ENCODE measurements at places on chromosomes 6 and 20.

GRCh38 chr6:170031684-170032121 is 259.2 kb downstream of the DLL1 start:
- DNase-seq, result no peak

DNA sequence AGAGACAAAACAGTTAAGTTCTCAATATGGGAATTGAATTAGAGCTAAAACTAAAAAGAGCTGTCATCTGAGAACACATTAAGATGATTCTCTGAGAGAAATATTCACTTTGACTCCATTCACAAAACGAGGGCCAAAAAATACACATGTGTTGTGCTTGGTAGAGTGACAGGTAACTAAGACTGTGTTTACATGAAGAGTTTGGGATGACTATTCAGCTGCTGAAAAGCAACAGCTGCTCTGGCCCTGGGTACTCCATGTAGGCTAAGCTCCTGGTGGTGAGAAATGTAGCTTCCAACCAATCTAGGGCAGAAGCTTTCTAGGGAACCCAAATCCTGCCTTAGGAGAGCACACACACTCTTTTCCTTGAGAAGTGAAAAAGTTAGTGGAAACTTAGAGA is 184.5 kb downstream of the COL21A1 start:
- DNase-seq, result peak; percentile 96

- peak; percentile 97 for DNase-seq
Measured at GRCh38 chr20:23136893-23137745, 51.0 kb upstream of the CD93 start.

- DNase-seq, result no peak
Measured at GRCh38 chr6:113486199-113486598, 370.9 kb upstream of the MARCKS start.

GRCh38 chr20:20549704-20550103 is 162.7 kb downstream of the RALGAPA2 start:
- peak; percentile 89 for DNase-seq

- DNase-seq, result no peak
Measured at GRCh38 chr6:160005861-160006540, 37.1 kb downstream of the IGF2R start.

DNA sequence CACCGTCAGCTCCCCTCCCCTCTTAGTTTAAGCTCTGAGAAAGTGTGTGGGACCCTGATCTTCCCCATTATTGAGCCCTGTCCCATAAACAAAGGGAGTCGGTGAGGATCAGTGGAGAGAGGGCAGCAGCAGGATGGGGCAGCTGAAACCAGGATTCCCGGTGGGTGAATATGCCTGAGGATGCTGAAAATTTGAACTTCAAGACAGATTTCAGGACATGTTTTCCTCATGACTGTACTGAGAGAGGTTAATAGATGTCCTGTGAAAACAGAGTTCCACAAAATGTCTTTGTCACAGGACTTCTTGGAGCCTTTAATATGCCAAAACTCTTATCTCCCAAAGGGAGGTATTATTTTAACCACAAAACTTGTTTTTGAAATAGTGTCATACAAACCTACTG is 53.5 kb upstream of the SLC22A16 start:
- DNase-seq, result peak; percentile 89

- no peak for DNase-seq
Measured at GRCh38 chr6:138406443-138406842, 2.4 kb downstream of the HEBP2 start.

GRCh38 chr6:150652848-150653613 is 53.3 kb downstream of the PLEKHG1 start:
- DNase-seq, result no peak

DNA sequence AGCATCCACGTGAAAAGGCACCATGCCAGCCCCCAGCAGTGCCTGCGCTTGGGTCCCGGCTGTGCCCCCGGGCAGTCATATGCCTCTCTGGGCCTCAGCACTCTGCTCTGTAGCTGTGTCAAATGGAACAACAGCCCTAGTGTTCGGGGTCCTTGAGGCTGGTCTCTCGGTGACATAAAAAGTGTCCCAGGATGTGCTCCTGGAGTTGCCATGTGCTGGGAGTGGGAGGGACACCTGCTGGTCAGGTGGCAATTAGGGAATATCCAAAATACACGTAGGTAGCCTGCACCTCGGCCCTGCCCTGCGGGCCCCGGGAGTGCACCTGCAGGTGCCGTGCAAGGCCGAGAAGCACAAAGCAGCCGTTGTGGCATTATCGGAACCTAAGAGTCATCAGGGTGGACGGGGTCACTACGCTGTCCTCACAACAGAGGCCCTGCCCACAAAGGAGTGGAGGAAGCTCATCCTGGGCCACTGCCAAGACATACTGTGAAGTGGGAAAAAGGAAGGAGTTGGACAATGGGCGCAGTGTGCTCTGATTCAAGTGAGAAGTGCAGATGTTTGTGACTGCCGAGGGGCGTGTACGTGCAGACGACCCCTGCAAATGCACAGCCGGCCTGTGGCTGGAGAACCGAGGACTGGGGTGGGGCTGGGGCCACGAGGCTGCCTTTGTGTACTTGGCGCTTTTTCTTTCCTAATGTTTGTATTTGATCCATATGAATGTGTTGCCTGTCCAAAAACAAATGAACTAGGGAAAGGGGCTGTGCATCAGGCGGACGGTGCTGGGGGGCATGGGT is 24.6 kb downstream of the SLCO4A1 start:
- no peak for DNase-seq

- DNase-seq, result no peak
Measured at GRCh38 chr6:14258695-14259593, 141.4 kb downstream of the CD83 start.

- no peak for DNase-seq
Measured at GRCh38 chr6:111672761-111673450, 67.2 kb upstream of the TRAF3IP2 start.

GRCh38 chr6:109867970-109868358 is 110.1 kb upstream of the GPR6 start:
- peak; percentile 30 for DNase-seq

GRCh38 chr6:115276881-115277565 is 783.7 kb downstream of the FRK start:
- DNase-seq, result no peak

DNA sequence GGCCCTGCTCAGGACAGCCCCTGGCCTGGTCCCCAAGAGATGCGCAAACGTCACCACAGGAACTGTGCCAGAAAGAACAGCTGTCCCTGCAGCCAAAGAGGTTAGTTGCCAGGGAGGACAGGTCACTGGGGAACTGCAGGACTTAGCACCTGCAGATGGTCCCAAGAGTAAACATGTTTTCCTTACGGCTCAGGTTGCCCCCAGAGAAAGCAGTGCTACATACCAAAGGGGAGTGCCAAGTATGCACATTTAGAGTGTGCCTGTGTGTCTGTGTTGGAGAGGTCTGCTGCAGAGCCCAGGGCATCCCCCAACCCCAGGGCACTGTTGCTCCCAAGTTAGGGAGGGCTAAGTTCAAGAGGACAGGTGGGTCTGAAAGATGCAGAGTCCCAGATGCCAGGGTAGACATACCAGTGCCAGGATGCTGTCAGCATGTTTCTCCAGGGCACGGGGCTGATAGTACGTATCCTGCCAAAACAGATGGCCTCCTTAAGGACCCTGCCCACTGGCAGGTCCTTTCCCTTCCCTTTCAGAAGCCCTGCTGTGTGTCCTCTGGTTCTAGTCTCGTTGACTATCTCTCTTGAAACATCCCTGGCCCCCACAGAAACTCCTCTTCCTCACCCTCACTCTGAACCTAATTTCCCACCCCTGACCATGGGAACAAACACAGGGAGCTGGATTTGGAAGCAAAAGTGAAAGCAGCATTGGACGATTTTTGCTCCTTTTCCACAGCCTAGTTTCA is 1.3 kb downstream of the ABHD16A start:
- DNase-seq, result peak; percentile 63

DNA sequence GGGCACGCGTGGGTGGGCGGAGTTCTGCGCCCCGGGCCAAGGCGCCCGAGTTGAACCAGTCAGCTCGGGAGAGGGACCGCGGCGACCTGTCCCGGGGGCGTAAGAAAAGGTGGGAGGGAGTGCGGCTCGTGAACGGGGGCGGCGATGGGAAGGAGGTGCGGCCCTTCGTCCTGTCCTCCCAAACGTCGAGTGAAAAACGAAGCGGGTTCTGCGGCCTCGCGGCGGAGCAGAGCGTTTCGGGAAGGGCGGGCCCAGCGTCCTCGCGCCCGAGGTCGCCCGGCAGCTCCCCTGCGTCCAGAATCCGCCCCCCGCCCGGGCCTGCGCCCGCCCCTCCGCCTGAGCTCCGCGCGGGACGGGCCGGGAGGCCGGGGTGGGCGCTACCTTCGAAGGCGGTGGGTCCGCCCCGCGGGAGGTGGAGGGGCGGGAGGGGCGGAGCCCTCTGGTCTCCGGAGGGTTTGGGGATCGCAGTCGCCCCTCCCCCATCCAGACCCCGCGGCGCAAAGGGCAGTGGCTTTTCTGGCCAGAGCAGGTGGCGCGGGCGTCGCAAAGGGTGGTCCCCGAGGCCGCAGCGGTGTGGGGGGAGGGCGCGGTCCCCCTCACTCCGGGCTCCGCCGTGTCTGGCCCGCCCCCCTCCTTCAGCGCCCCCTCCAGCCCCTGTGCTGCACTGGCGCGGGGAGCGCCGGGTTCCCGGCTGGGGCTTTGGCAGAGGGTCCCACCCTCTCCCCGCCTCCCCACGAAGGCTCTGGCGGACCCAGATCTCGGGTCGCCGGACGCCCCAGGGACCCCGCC is 838 bp downstream of the STMN3 start:
- DNase-seq, result no peak

- DNase-seq, result no peak
Measured at GRCh38 chr6:150705392-150705791, 105.7 kb downstream of the PLEKHG1 start.

DNA sequence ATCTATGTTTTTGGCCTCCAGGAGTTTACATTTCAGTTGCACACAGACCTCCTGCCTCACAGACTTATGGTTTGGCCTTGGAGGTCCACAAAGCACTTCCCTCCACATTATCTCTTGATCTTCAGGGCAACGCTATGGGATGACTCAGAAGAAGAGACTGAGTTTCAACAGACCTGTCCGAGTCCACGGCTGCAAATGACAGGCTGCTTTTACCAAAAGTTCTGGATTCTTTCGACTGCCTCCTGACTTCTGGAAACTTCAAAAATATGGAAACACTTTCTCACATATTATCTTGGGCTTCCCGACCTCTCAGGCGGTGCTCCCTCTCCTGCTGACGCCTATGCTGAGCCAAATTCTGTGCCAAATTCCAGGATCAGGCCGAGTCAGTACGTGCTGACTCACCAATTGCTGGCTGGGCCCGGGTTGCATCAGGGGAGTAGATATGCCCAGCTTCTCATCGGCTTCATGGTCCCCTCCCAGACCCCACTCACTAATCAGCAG is 190.2 kb downstream of the BMP7 start:
- no peak for DNase-seq

DNA sequence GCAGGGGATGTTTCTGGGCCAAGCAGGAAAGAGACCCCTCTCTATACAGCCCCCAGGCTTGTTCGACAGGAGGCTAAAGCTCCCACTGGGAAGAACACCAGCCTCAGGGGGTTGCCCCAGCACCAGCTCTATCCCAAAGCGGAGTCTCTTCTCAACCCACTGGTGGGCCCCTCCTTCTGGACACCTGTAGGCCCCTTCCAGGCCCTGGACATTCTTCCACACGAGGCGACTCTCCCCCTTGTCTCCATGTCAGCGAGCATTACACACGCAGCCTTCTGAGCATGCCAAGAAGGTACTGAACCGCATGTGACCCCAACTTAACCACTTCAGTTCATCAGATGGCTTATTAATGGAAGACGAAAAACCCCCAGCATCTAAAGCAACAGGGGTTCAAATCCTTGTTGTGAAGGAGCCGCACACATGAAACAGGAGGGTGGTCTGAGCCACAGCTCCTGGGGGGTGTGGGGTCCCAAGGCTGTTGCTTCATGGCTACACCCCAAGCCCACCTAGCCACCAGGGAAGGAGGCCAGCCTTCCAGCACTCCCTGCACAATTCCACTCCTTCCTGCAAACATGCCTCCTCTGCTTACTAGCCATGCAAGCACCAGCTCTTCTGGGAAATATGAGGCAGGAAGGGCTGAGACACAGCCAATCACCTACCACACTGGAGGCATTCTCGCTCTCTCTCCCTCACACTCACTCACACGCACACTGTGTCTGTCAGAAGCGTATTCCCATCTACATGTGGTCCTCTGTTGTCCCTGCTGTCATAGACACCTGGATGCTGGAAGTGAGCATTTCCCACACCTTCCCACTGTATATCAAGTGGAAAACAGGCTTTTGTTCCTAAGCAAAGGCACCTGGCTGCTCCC is 104.5 kb downstream of the NOL4L start:
- DNase-seq, result no peak

Data from LHCN-M2 (cell line).